ENCODE measurements at places on chromosomes 3 and 15.
A peak's percentile ranks its signal among the peaks of the same experiment; 100 is the strongest.

GRCh38 chr15:44623178-44623577 lies 40.3 kb downstream of the SPG11 start:
- DNase-seq = no peak

DNA sequence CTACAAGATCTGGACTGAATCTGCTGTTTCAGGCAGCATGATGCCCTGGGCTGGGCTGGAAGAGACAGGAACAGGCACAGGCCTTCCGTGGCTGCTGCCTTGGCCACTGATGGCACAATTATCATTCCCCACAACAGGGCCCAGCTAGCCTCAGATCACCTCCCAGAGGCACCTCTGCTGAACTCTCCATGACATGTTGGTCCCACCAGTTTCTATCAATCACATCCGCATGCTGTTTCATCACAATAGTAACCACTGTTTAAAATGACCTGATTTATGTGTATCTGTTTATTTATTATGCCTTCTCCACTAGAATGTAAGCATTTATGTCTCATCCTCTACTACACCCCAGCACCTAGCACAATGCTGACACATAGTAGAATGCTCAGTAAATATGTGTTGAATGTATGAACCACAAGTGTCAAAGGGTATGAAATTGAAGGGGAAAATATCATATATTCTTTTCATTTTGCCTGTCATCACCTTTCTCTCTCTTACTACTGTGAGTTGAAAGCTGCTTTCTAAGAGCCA lies 32.7 kb upstream of the ZBTB38 start:
- no peak for DNase-seq

DNA sequence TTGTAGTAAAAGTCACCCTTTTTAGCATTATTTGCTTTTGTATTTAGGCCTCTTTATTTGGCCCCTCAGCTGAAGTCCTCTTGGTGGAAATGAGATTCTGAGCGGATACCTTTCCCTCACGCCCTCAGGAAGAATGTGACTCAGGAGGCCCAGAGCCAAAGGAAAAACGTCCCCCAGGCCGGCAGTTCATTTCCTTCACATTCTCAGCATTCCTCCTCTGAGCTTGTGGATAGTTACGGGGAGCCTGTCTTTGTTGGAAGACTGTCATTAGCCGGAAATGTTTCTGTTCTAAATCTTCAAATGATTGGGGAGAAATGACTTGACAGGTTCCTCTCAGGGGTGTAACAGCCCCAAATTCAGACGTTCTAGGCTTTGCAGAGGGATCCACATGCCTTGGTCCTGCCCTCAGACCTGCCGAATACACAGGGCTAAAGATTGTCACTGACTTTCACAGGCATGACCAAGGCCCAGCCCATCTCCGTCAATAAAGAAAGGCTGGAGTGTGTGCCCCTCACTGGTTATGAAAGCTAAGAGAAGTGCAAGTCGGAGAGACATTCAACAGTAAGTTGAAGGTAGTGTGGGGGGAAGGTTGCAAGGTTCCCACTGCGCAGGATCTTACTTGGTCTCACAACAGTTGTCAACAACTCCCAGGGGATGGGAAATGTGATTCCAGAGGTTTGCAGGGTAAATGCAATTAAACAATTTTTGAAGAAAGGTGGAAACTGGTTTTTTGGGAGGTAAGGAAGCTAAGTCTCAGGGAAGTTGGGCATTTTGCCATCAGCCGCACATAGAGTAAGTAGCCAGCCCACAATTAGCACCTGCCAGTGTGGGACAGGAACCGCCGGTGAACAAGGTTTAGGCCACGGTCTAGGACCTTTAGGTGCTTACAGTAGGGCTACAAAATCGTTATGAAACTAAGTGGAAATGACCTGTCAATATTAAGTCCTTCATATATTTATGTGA lies 39.7 kb upstream of the MYZAP start:
- peak; percentile 75 for DNase-seq

- DNase-seq = no peak
Measured at GRCh38 chr3:87287011-87287410, 10.6 kb upstream of the POU1F1 start.

DNA sequence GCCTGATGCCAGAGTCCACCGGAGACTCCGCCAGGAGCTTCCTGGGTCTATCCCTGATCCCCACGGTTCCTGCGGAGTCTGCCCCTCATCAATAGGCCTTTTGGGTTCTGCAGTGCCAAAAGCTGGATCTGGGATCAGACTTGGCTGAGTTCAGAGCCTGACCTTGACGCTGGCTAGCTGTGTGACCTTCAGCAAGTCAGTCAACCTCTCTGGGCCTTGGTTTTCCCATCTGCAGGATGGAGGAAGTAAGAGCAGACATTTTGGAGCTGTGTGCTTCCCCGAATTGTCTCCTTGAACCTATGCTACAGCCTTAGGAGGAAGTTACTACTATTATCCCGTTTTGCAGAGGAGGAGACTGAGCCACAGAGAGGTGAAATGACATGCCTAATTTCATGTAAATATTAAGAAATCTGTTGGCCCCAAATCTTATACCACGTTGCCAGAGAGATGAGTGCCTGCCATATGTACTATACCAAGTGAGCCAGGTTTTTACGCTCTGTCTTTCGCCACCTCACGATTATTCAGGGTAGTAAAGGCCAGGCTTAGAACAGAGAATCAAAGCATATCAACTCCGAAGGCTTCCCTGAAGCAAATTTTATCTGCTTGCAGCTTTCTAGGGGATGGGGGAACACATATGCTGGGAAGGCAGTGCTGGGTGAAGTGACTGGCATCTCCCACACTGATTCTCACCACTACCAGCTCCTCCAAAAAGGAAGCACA lies 112.5 kb downstream of the SRGAP3 start:
- DNase-seq = no peak

Data from muscle of back (tissue), 13 donors.